Neural progenitor cell (in vitro differentiated cells): ENCODE measurements at places on chromosomes 11 and 22. TPM values are rescaled to one million over a fixed set of nuclear protein-coding genes. Genes with fewer than 3 reads are reported as not detected.

SHISAL1 gene
- total RNA-seq = 4.4 and 5.7 TPM in 2 replicates

RIMBP3C gene
- 0.81 and 1.2 TPM in 2 replicates for total RNA-seq

DBX1 gene
- 0.43 and 5.3 TPM in 2 replicates for total RNA-seq

CENPM gene
- 20.2 and 45.3 TPM in 2 replicates for total RNA-seq

GRCh38 chr11:76767659-76768058, 15.5 kb upstream of the TSKU start:
- no peak for DNase-seq

- peak; percentile 22 for DNase-seq
Observed at GRCh38 chr11:132504501-132505041, 1027.7 kb downstream of the OPCML start.

DNA sequence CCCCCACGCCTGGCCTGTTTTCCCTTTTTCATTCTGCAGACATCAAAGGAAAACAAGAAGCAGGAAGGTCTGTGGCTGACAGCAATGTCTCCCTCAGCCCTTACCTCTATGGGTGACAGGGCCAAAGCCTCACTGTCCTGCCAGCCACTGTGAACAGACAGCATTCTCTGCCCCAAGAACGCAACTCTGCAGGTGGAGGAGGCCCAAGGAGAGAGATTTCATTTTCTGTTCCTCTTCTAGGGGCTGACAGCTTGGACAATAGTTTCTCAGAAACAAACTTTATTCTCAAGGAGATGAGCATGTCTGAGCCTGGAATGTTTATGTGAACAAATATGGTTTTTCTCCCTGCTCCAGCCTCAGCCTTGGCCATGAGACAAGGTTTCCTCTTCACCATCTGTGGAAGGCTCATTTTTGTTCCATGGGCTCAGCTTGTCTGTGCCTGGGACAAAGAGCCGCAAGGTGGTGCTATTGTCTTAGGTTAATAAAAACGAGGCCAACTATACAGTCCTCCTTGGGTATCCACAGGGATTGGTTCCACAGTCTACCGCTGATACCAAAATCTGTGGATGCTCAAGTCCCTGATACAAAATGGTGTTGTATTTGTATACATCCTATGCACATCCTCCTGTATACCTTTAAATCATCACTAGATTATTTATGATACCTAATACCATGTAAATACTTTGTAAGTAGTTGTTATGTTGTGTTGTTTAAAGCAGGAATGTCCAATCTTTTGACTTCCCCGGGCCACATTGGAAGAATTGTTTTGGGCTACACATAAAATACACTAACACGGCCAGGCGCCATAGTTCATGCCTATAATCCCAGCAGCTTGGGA, 5.8 kb downstream of the PIWIL3 start:
- DNase-seq = peak; percentile 78
